ENCODE measurements at places on chromosomes 2 and 18.

DNA sequence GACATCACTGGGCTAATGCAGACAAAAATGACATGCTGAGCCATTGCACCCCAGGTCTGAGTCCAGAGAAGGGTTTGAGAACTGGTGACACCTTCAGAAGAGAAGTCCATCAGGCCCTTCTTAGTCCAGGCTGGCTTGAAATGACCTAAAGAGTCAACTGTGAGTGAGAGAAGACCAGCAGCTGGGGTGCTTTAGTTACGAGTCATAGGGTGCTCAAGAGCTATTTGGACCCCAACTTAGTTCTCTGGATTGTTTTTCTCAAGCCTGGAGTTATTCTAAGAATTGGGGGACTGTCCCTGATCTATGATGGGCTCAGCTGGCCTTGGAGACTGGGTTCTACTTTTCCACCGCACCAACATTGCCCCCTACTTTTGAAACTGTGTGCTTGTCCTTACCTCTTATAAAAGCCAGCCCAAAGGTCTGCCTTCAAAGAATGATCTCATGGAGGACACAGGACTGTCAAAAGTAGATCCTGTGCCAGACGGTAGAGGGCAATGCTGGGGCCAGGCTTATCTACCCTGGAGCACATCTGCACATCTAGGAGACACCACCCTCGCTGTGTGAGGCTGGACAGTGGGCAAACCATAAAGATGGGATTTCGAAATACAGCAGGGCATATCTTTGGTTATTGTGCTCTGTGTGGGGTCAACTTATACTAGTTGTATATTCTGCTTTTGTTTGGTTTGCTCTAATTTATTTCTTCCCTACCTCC, 333.0 kb upstream of the SLC14A2 start:
- DNase-seq, result no peak

DNA sequence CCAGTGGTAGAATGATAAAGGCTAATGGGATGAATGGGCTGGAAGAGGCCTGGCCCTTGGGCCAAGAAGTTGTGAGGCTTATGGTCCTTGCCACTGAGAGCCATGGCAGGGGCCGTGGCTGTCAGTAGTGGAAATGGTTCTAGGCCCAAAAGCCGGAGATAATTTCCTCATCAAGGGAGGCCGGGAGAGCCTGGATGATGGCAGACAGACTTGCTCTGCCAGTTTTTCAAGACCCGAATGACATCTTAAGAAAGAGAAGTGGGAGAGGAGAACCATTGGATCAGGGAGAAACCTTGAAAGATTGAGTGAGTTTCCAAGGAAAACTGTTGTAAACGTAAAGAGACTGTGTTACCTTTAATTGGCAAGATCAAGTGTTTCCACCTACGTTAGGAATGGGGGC, 46.3 kb upstream of the VPS54 start:
- DNase-seq, result no peak

DNA sequence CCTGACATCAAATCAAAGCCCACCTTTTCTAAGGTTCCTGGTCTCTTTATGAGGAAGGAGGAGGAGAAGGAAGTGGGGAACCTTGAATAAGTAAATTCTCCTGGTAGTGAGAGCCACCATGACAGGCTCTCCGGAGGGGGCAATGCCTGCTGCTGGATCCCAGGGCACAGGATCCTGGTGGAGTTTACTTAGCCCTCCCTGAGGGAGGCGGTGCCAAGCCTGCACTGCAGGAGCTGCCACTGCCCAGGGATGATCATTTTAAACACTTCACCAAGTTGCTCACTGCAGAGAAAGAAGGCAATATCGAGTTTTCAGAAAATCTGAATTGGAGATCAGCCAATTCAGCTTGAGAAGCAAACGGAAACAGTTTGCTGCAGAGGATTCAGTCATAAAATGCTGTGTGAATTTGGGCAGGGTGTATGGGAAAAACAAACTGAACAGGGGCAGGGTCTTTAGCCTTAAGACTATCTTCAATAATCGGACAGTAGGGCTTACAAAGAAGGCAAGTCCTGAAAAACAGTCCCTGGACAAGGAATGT, 200.7 kb downstream of the RAD51AP2 start:
- DNase-seq, result no peak

DNA sequence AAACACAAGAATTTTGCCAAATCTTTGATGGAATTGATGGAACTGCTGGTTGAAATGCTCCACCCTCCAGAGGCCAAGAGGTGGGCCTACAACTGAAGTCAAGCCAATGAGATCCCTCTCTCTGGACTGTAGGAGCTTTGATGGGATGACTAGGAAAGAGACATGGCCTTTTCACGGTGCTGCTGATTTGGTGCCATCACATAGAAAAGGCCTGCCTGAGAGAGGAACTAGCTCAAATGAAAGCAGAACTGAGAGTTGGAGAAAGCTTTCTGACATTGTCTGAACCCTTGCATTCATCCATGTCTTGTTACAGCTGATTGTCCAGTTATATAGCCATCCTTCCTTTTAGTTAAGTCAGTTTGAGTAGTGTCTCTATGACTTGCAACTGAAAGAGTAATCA, 283.8 kb upstream of the LYPD1 start:
- DNase-seq, result no peak

- peak; percentile 17 for DNase-seq
Measured at GRCh38 chr2:213251618-213252017, 32.6 kb upstream of the SPAG16 start.

DNA sequence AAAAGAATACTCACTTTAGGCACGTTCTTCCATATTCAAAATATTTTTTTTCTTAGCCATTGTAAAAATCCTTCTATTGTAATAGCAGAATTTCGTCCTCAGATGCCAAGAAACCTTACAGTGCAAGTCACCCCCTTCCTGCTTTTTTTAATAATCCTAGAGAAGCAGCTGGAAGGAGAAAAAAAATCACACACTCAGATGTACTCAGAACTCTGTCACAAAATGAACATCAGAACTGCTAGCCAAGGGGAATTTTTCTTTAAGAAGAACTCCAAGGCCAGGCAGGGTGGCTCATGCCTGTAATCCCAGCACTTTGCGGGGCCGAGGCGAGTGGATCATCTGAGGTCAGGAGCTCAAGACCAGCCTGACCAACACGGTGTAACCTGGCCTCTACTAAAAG, 127.3 kb upstream of the SPATS2L start:
- DNase-seq, result no peak

DNA sequence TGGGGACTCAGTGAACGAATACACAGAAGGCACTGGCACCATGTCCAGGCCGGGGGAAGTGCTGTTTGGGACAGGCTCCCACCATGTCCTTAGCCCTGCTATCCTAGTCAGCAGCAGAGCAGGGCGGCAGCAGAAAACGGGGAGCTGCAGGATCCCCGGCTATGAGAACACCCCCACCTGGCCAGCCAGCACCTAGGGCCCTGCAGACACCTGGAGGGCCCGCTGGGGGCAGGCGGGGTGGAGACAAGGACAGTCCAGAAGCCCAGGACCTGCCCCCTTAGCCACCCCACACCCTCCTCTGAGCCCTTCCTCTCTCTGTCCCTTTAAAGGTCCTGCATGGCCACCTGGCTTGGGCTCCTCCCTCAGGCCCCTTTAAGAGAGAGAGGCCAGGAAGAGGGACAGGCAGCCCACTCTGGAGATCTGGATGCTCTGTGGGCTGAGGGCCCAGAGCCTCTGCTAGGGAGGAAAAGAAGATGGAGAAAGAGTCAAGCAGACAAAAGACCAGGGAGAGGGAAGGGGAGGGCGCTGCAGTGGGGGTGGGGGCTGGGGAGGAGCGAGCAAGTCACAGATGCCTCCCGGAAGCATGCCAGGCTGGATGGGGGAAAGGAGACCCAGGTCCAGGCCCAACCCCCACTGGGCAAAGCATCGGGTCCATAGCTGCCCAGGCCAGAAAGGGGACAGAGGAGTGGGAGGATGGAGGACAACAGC, 48.6 kb downstream of the BIN1 start:
- DNase-seq, result no peak

DNA sequence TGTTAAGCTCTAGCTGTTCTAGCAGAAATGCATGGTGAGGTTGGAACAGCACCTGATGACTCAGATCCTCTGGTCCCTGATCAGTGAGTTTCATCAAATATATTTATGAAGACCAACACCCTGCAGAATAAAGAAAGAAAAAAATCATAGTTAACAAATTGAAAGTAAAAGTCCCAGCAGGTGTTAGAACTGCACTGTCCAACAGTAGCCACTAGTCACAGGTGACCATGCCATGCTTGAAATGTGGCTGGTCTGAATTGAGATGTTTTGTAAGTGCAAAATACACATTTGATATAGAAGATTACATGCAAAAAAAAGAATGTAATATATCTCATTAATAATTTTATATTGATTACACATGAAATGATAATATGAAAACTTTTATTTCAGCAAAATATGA, 1010.7 kb upstream of the ZEB2 start:
- no peak for DNase-seq

DNA sequence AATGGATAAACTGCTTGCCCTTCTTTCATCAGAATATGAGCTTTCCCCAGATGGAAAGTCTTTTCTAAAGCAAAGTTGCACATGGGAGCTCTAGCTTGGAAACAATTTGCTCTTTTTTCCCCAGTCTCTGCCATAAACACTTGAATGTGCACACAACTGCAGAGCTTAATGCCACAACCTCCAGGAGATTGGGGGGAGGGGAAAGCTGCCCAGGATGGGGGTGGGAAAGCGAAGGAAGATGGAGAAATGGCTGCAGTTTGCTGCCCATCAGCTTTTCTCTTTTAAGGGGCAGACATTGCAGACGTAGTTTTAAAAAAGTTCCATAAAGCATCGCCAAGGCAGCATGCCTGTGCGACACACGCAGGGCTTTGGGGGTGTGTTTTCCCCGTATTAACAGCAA, 1.5 kb downstream of the ACKR3 start:
- DNase-seq, result no peak
